Glutamatergic neuron (in vitro differentiated cells): ENCODE measurements at places on chromosomes 1 and 21. TPM values are rescaled to one million over a fixed set of nuclear protein-coding genes. Genes with fewer than 3 reads are reported as not detected.

RAB3B gene
- total RNA-seq = 12.9 TPM

SYT14 gene
- total RNA-seq = 18.1 TPM

MYOC gene
- total RNA-seq = not detected

TNFAIP8L2 gene
- total RNA-seq = not detected

TMEM52 gene
- 5.4 TPM for total RNA-seq

DNA sequence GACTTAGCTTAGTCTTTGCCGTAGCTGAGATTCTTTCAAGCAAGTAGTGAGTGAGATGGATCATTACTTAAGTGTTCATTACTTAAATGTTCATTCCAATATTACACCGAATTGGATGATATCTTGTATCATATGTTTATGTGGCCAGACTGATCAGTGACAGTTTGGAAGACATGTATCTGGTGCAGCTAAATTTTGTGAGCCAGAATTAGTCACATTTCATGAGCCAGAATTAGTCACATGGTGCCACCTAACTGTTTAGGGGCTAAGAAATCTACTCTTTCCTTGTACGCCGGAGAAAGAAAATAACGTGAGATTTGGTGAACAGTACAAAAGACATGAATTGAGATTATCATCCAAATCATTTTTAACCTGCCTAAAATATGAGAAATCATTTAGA, 355.6 kb downstream of the USP25 start:
- no peak for DNase-seq
- no peak overlapping the region for H3K27ac ChIP-seq
- no peaks in the 10 kb centered on the region for H3K4me1 ChIP-seq
- no peaks in the 10 kb centered on the region for H3K27me3 ChIP-seq
- no peaks in the 10 kb centered on the region for H3K36me3 ChIP-seq

GRCh38 chr1:111415461-111415860, 12.1 kb downstream of the OVGP1 start:
- H3K4me1 ChIP-seq = no peaks in the 10 kb centered on the region
- H3K4me3 ChIP-seq = no peak overlapping the region
- no peak for DNase-seq
- H3K27ac ChIP-seq = no peak overlapping the region
- no peaks in the 10 kb centered on the region for H3K36me3 ChIP-seq
- no peaks in the 10 kb centered on the region for H3K27me3 ChIP-seq

DNA sequence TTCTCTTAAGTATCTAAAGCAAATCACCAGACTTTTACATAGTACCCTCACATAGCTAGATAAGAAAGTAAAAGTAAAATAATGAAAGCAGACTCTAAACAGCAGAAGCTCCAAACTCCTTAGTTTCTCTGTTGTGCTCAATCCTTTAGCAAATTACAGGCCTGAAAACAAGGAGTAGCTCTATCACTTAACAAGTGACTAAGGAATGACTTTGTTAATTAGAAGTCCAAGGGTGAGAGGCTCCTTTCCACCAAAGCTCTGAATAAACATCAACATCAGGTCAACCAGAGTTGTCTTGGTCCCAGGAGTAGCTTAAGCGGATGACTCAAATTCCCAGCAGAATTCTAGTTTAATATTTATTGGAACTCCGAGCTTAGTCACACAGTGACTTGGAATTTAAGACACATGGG, 5.9 kb downstream of the NRIP1 start:
- H3K27ac ChIP-seq = no peak overlapping the region
- H3K4me1 ChIP-seq = peaks cover 67% of the 10 kb centered on the region
- H3K36me3 ChIP-seq = no peaks in the 10 kb centered on the region
- peak overlapping the region; percentile 55 for H3K4me3 ChIP-seq
- H3K27me3 ChIP-seq = peaks cover 8% of the 10 kb centered on the region
- no peak for DNase-seq
